Fibroblast of skin of abdomen (primary cell): ENCODE measurements at places on chromosomes 5 and 9.

- DNase-seq: no peak
These were observed 371.7 kb upstream of the IRX2 start for GRCh38 chr5:3122985-3123762.

DNA sequence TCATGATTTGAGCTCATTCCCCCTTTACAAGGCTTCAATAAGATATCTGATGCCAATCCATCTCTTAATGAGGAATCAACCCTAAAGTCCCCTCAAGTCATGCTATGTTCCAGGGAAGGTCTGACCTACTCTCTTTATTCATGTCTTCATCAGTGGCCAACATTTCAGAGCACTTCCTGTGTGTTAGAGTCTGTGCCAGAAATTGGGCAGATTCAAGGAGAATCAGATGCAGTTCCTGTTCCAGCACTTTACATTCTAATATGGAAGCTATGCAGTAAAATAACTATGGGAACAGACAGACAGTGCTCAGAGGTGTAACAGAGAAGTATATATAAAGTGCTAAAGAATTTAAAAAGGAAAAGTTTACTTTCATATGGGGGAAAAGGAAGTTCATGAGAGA is 193.4 kb upstream of the NR4A3 start:
- DNase-seq: no peak

- no peak for DNase-seq
These were observed 50.8 kb downstream of the ADAMTS12 start for GRCh38 chr5:33840927-33841547.

DNA sequence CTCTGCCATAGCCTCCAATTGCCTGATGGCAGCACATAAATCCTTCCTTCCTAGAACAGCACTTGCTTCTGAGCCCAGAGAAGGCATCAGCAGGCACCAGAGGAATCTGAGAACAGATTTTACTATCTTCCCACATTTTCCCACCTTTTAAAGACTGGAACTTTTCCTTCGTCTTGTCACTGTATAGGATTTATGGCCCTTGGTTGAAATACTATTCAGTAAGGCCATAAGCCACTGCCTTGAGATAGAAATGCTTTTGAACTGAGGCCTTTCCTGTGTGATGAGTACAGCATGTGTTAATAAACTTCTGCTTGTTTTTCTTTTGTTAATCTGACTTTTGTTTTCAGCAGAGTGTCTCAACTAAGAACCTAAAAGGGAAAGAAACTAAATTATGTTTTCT is 84.3 kb downstream of the MRPS27 start:
- DNase-seq: peak; percentile 61

DNA sequence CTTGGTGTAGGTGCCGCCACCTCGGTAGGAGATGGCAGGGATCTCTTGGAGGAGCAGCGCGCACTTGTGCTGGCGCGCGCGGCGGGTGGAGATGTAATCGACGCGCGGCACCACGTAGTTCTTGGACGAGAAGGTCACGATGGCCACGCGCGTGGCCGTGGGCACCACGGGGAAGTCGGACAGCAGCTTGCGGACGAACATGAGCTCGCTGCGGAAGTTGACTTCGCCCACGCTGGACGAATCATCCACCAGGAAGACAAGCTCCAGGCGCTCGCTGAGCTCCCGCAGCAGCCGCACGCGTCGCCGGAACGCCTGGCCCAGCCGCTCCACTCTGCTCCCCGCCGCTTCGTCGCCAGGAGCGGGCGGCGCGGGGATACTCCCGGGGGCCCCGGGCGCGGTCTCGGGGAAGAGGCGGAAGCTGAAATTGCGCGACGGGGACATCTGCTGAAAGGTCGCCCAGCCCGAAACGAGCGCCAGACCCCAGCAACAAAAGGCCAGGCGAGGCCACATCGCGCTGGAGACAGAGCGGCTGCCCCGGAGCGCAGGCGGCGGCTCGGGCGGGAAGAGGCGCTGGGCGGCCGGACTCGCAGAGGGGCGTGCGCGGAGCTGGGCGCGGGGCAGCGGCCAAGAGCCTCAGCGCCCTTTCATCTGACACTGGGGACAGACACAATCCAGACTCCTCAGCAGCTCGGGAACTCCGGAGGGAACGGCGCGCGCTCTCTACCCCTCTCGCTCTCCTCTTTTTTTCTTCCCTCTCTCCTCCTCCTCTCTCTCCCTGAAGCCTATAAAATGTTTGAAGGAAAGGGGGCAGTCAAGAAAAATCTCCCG is at the start of gene SVEP1:
SVEP1 (minus strand) TSS at position 708 of the 828 bp plus-strand sequence; CDS start at position 510, 198 bp downstream.
- DNase-seq: peak; percentile 50

GRCh38 chr9:42388846-42389245 is 205.4 kb downstream of the SPATA31A6 start:
- no peak for DNase-seq

DNA sequence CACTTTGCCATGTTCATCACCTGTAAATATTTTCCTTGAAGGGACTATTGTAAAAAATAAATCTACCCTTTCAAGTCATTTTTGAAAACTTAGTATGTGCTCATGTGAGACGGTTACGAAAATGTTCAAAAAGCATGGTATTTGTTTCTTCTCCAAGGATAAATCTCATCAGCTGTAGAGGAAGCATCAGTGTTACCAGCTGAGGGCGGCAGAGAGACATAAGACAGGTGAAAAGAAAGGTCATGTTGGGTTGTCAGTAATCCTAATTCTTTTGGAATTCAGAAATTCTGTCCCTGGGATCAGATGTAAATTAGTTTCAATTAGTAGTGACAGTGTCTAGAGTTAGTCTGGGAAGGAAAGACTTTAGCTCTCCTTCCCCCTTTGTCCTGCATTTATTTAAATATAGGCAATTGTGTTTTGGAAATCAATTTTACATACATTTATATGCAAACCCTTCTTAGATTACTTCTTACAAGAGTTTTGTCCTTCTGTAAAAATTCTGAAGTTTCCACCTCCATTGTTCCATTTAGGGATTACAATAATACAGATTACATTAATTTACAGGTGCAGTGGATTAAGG is 791.9 kb upstream of the CDH6 start:
- DNase-seq: peak; percentile 8

GRCh38 chr5:78705826-78706225 is 57.3 kb upstream of the LHFPL2 start:
- DNase-seq: no peak

- no peak for DNase-seq
These were observed 75.6 kb downstream of the TLR4 start for GRCh38 chr9:117779760-117780159.

GRCh38 chr9:801399-802071 is 40.0 kb upstream of the DMRT1 start:
- DNase-seq: peak; percentile 86
